ENCODE measurements at places on chromosomes 16 and 17.

DNA sequence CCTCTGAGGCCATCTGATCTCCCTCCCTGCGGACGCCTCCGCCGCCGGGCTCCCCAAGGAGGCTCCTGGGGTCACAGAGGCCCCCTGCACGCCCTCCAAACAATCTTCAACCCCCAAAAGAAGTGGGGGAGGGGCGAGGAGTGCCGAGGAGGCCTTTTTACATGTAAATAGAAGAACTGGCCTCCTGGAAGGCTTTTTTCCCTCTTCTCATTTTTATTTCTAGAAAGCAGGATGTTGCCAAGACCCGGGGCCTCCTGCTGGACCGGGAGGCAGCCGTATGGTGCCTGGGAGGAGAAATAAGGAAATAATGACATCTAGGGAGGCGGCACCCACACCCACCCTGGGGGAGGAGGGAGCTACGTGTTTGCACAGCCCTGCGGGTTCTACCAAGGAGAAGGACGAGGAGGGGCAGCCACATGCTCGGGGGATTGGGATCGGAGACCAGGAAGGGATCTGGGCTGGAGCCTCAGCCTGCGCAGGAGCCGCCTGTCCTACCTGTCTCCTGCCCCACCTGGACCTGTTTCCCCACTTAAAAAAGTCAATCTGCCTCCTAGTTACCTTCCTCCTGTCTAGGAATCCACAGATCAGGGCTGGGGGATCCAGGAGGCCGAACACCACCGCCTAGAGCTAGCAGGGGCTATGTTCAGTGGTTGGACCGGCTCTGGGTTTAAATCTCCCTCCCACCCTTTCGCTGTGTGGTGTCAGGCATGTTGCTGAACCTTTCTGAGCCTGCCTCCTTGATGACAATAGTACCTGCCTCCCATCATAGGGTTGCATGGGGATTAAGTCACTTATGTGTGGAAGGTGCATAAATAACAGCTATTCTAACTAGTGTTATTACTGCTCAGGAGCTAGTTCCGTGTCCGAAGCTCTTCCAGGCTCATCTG lies 175.7 kb upstream of the GSE1 start:
- DNase-seq: no peak

GRCh38 chr17:66354981-66355380 lies 52.6 kb downstream of the PRKCA start:
- DNase-seq: no peak

GRCh38 chr16:87842209-87842869 lies 27.0 kb downstream of the SLC7A5 start:
- DNase-seq: no peak

DNA sequence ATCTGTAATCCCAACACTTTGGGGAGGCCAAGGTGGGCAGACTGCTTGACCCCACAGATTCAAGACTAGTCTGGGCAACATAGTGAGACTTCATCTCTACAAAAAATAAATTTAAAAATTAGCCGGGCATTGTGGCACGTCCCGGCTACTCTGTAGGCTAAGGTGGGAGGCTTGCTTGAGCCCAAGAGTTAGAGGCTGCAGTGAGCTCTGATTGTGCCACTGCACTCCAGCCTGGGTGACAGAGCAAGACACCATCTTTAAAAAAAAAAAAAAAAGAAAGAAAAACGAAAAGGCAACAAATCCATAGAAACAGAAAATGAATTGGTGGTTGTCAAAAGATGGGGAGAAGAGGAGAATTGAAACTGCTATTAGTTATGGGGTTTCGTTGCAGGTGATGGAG lies 27.7 kb downstream of the NCOR1 start:
- DNase-seq: no peak

- peak; percentile 45 for DNase-seq
Measured at GRCh38 chr16:4319454-4320421, 3.9 kb downstream of the GLIS2 start.

GRCh38 chr17:38705523-38705802 lies 390 bp downstream of the MLLT6 start:
- no peak for DNase-seq

- DNase-seq: no peak
Measured at GRCh38 chr16:51544851-51545467, 393.9 kb upstream of the SALL1 start.

GRCh38 chr17:49362723-49363117 lies 670 bp upstream of the ZNF652 start:
- no peak for DNase-seq

DNA sequence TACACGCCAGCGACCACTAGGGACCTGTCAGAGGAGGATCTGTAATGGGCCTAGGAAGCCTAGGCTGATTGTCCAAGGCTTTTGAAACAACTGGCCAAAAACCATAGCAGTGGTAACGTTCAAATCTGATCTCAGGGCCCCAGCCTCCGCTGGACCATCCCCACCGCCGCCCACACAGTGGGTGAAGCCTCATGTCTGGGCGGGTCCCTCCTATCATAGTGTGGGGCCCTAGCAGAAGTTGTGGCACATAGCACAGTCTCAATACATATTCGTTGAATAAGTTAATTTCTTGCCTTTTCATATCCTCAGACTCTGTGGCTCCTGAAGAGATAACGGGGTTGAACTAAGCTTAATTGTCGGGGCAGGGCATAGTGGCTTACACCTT lies 818 bp downstream of the DPH1 start:
- peak; percentile 72 for DNase-seq

DNA sequence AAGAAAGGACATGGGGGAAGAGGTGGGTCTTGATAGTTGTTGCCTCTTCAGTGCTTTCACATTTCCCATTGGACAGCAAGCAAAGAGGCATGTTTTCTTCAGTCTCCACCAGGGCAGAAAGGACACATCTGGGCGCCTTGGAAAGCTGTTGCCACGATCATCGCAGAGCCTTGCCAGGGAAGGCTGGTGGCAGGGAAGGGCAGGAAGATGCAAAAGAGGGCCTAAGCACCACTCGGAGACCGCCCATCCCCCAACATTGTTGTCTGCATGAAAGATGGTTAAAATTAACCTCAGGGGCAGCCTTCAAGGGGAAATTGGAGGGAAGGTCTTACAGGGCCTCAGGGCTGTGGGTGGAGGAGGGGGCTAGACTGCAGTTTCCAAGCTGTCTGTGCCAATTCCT lies 114.2 kb downstream of the SOX9 start:
- no peak for DNase-seq

- no peak for DNase-seq
Measured at GRCh38 chr17:37134050-37134449, 185.3 kb downstream of the AATF start.

GRCh38 chr16:57744642-57744903 lies 9.0 kb downstream of the KATNB1 start:
- no peak for DNase-seq

- no peak for DNase-seq
Measured at GRCh38 chr16:81515721-81516120, 71.1 kb downstream of the CMIP start.

DNA sequence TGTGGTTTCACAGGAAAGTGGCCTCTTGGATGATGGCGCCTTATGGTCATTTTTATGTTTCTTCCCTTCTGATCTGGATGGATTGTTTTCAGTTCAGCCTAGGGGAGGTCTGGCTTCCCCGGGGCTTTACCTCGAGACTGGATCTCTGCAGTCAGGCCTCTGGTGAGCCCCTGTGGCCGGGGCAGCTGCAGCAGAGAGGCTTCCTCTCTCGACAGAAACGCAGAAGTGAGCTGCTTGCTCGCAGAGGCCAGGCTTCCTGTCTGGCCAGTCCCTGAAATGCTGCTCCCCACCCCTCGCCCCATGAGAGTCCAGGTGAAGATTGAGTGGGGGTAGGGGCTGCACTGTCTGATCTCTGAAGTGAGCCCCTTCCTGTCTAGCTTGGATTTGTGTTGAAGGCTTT lies 44.0 kb downstream of the PLCG2 start:
- DNase-seq: no peak

- DNase-seq: no peak
Measured at GRCh38 chr17:58302919-58303585, 22.3 kb upstream of the MPO start.

GRCh38 chr17:44108440-44109311 lies 14.8 kb downstream of the HDAC5 start:
- DNase-seq: peak; percentile 99

- DNase-seq: no peak
Measured at GRCh38 chr17:22692066-22692805, 999.9 kb downstream of the KCNJ18 start.

- DNase-seq: no peak
Measured at GRCh38 chr17:46121841-46122485, 71.3 kb downstream of the KANSL1 start.

DNA sequence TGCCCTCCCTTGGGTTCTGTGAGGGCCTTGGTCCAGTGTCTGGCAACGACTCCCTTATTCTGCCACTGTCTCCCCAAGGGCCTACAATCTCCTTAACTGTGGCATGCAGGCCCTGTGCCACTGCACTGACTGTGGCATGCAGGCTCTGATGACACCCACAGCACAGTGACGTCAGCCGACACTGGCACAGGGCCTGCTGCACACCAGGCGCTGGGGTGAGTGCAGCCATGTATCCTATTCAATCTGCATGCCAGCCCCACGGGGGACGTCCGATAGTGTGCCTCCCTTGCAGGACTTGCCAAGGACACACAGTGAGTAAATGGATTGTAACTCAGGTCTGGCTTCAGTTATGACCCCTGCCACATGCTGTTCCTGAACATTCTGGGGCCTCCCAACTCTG lies 39.8 kb upstream of the RASD1 start:
- DNase-seq: peak; percentile 95

DNA sequence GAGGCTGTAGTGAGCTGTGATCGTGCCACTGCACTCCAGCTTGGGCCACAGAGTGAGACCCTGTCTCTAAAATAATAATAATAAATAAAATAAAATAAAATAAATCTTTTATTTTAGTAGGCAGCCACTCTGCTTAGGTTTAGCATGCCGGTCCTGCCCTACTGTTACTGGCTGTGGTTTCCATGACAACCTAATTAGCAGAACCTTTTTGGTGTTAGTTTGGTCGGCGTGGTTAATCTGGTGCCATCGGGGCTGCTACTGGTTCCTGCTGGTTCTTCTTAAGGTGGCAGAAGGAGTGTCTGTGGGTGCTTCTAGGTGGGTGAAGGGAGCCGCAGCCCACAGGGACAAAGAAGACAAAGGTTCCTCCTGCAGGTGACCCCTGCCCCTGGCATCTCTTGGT lies 37.8 kb upstream of the CBX4 start:
- DNase-seq: no peak

- DNase-seq: no peak
Measured at GRCh38 chr17:40516581-40517285, 15.3 kb upstream of the TNS4 start.

DNA sequence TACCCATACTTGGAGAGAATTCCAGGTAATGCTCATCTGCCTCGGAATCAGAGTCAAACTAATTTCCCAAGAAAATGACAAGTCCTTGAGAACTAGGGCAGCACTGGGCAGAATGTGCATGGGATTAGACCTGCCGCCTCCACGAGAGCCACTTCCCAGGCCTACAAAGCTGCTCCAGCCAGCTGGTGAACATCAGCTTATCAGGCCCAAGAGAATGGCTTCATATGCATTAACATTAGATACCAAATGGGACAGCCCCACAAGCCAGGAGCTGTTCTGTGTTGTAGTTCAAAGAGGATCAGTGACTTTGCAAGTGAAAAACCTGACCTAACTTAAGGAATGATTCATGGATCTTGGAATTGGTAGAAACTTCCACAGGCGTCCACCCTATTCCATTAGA lies 203.3 kb downstream of the CYLD start:
- DNase-seq: no peak

DNA sequence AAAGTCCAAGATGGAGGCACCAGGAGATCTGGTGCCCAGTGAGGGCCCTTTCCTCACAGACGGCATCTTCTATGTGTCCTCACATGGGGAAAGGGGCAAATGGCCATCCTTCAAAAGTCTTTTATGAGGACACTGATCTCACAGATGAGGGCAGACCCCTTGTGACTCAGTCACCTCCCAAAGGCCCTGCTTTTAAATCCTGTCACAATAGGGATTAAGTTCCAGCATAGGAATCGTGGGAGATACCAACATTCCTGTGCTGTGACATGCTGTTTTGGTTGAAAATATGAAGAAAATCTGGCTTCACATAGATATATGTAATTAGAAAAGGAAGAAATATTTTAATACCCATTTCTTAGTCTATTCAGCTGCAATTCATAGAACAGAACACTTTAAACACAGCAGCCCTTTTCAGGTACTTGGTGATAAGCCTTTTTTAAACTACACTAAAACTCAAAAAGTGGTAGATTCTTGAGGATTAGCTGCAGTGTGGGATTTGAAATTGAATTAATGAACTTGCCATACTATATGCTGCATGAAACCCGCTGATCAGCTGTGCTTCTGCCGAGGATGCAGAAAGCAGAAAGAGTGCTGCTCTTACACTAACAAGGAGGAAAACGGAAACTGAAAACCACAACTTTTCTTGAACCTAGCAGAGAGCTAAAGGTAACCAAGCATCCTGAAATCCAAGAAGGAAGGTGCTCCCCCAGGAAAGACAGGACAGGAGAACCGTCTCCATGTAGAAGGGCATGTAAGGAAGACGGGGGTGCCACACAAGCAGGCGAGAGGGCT lies 32.7 kb downstream of the VPS53 start:
- DNase-seq: no peak

DNA sequence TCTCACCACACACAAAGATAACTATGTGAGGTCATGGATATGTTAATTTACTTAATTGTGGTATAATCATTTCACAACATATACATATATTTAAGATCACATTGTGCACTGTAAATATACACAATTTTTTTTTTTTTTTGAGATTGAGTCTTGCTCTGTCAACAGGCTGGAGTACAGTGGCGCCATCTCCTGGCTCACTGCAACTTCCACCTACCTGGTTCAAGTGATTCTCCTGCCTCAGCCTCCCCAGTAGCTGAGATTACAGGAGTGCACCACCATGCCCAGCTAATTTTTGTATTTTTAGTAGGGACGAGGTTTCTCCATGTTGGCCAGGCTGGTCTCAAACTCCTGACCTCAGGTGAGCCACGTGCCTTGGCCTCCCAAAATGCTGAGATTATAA lies 11.5 kb upstream of the PRSS54 start:
- no peak for DNase-seq

- peak; percentile 74 for DNase-seq
Measured at GRCh38 chr16:10509534-10510025, 70.8 kb downstream of the EMP2 start.
